ENCODE measurements at places on chromosomes 1 and 21.

DNA sequence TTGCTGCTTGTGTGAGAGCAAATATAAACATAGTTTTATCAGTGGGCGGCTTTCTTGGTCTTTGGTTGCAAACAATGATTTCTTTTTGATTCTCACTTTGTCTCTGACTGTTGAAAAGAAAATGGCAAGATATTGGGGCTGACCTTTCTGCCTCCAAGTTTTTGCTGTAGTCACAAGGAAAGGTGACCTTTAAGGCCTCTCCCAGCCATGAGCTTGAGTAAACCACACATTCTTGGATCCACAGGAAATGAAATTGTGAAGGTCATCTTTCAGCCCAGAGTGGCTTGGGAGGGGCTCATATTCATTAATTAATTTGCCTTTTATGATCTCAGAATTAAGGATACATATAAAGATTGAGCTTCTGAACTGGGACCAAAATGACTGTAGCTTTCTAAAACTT, 241.6 kb downstream of the BACH1 start:
- no peak for DNase-seq

DNA sequence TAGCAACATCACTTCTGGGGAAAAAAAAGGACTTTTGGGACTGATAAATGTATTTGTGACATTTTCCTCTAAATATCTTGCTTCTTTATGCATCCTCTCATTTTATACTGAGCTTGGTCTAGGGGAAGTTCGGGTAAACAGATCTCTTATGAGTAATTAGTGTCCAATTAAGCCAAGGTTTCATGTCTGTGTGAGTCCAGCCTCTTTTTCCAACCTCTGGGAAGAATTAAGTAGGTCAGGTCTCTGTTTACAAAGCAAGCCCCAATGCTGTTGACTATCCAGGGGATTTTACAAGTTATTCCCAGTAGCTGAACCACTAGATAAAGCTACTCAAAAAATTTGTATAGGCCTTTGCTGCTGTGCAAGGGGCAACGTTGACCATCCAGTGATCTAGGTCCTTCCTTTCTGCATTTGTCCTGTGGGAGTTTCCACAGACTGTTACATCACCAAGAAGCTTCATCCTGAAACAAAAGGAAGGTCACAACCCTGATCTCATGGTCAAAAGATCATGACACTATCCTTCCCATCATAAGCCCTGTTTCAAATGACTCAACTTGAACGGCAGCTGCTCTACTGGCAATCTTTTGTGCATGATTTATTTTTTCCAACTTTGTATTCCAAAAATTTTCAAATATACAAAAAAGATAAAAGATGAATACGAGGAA, 74.3 kb downstream of the ETS2 start:
- DNase-seq = no peak

DNA sequence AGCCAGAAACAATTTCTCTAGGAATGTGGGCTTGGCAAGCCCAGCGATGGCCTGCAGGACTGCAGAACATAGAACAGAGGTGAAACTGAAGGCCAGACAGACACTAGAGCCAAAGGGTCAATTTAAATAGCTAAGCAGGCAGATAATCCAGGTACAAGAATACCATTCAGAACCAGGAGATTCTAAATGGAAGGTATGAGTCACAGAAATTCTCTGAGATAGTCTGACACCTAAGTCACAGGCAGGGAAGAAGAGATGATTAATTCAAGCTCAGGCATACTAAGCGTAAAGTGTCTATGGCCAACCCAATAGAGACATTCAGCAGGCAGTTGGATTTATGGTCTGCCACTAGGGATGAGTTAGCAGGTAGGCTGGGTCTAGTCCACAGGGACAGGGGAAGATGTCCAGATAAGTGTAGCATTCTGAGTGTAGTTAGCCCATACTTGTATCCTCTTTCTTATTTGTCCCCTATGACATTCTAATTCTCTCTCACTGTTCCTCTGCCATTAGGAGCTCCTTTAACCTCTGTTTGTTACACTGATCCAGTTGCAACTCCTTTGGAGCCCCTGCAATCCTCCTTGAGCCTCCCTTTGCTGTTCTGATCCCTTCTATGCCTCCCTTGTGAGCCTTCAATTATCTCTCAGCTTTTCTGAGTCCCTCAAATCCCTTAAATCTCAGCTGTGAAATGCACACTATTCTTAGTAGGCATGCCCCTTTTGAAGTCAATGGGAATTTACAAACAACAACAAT, 383.8 kb downstream of the LMO4 start:
- DNase-seq = no peak

DNA sequence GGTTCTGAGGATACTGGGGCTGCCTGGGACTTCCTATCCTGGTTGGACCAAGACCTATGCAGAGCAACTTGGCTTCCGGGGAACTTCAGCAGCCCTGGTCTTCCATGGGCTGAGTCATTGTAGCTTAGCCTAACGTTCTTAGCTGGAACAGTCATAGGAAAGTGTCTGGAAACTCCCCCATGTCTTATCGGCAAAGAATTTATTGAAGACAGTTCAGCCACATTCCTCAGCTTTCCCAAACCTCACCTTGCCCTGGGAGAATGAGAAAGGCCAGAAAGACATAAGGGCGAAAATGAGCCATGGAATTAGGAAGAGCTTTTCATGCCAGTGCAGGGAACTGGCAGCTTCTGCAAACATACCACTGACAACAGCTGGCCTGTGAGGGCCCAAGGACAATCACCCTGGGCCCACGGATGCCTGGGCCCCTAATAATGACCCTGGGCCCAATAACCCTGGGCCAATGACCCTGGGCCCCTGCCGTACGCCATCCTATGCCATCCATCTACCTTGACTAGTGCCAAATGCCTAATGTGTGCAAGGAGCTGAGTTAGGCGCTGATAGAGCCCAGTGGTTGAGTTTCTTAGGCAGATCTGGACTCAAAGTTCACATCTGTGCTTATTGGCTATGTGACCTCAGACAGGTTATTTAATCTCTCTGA, 114.4 kb upstream of the GADD45A start:
- no peak for DNase-seq

DNA sequence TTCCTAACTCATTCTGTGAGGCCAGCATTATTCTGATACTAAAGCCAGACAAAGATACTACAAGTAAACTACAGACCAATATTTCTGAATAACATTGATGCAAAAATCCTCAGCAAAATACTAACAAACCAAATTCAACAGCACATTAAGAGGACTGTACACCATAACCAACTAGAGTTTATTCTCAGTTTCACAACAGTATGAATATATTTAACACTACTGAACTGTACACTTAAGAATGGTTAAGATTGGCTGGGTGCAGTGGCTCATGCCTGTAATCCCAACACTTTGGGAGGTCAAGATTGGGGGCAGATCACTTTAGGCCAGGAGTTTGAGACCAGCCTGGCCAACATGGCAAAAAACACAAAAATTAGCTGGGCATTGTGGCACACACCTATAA, 77.0 kb downstream of the LBR start:
- DNase-seq = no peak

- no peak for DNase-seq
Measured at GRCh38 chr1:109821221-109821669, 57.5 kb upstream of the EPS8L3 start.

DNA sequence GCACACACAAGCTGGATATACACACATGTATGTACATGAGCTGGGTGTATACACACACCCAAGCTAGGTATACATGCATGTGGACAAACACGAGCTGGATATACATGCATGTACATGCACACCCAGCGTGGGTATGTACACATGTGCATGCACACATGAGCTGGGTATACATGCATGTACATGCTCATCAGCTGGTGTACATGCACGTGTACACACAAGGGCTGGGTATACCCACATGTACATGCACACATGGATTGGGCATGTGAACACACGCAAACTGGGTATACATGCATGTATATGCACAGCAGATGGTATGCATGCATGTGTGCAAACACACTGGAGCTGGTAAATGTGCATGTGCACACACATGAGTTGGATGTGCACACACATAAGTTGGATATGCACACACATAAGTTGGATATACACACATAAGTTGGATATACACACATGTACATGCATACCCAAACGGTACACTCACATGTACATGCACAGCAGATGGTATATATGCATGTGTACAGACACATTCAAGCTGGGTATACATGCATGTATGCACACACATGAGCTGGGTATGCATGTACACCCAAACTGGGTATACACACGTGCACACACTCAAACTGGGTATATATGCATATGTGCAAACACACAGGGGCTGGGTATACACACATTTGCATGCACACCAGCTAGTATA, 7.5 kb upstream of the GNB1 start:
- DNase-seq = no peak

- DNase-seq = no peak
Measured at GRCh38 chr1:11682287-11682771, 1.4 kb upstream of the MAD2L2 start.

- DNase-seq = no peak
Measured at GRCh38 chr1:92317836-92318493, 19.1 kb downstream of the RPAP2 start.

DNA sequence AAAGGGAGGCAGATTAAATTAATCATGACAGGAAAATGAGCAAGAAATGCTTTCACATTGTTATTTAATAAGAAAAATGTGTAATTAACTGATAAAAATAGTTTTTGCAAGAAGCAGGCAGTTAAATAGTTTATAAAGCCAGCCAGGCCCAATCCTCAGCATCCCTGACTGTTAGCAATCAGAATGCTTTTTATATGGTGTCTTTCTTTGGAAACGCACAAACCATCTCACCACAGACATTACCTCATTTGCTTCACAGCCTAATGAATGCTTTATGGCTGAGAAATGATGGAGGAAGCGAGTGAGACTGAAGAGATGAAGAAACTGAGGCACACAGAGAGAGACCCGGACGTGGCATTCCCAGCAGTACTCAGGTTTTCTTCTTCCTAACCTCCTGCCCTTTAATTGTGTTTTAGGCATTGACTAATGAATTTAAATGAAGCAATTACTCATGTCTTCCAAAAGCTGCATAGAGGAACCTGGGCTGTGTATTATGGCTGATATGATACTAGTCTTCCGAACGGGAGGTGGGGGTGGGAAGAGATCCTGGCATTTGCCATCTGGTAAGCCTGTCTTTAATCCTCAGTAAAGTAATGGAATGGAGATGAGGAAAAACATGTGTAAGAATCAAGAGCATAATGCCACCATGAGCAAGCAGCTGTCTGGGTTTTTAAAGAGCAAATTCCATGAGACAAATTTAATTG, 116.1 kb upstream of the LMO4 start:
- DNase-seq = no peak

GRCh38 chr1:109630081-109630897, 10.7 kb downstream of the AMPD2 start:
- DNase-seq = no peak

- DNase-seq = no peak
Measured at GRCh38 chr1:215071078-215071477, 11.5 kb upstream of the KCNK2 start.

DNA sequence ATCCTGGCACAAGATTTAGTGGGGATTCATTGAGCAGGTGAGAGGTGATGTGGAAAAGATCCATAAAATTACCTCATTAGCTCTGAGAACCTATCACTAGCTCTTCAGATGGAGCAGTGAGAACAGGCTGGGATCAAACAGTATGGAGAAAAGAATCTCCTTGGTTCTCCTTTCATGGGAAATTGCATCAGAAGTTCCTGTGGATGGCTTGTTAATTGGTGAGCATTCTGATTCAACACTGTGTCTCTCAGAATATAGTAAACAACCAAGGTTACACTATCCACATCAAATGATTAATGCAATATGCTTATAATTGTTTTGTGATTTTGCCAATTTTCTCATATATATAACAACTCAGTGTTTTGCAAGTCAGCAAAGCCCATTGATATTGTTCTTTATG, 8.3 kb upstream of the CD55 start:
- no peak for DNase-seq

DNA sequence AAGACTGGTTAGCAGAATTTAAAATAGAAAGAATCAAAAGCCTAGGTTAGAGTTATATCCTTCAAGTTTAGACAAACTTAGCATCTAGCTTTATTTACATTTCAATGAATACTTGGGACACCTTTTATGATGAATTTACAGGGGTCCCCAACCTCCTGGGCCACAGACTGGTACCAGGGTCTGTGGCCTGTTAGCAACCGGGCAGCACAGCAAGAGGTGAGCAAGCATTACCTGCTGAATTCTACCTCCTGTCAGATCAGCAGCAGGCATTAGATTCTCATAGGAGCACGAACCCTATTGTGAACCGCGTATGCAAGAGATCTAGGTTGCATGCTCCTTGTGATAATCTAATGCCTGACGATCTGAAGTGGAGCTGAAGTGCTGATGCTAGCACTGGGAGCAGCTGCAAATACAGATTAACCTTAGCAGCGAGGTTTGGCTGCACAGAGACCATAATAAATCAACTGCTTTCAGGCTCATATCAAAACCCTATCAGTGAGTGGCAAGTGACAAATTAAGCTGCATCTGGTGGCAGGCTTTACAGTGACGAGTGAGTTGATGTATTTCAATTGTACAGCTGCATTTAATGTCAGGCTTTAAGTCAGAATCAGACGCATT, 82.0 kb downstream of the UCHL5 start:
- DNase-seq = no peak

- no peak for DNase-seq
Measured at GRCh38 chr21:34734696-34735095, 65.9 kb downstream of the CLIC6 start.

GRCh38 chr1:248625166-248625565, 9.7 kb downstream of the OR2T11 start:
- no peak for DNase-seq

- DNase-seq = no peak
Measured at GRCh38 chr1:200354243-200354642, 55.6 kb downstream of the ZNF281 start.

GRCh38 chr1:163119707-163120106, 50.5 kb downstream of the RGS4 start:
- no peak for DNase-seq

GRCh38 chr1:3119061-3119460, 50.1 kb downstream of the PRDM16 start:
- DNase-seq = no peak

GRCh38 chr1:201748335-201748734, 80.6 kb upstream of the IPO9 start:
- DNase-seq = no peak

DNA sequence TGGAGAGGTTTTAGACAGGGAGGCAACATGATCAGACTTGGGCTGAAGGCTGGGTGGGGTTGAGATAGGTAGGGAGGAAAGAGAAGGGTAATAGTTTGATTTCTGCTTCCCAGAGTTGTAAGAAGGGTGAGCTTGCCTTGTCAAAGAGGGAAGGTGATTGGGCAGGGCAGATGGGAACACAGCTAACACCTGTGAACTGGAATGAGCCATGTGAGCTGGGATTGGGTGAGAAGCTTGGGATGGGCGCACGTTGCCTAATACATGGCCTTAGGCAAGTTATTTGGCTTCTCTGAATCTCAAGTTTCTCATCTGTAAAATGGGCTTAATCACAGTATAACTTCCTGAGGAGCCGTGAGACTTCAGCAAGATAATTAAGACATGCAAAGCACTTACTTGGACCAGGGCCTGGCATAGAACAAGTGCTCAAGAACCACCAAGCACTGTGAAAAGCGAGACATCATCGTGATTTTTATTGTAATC, 33.8 kb upstream of the ID3 start:
- no peak for DNase-seq

Data from NCI-H1930 (cell line).